Germinal center (tissue), 1 donor: ENCODE measurements at places on chromosomes 7 and 10.
A peak's percentile ranks its signal among the peaks of the same experiment; 100 is the strongest.

GRCh38 chr7:94054130-94054529, 50.0 kb upstream of the BET1 start:
- no peak for DNase-seq

- DNase-seq = no peak
Measured at GRCh38 chr7:157177333-157177982, 38.7 kb downstream of the UBE3C start.

GRCh38 chr7:77727936-77728701, 31.9 kb downstream of the RSBN1L start:
- no peak for DNase-seq

DNA sequence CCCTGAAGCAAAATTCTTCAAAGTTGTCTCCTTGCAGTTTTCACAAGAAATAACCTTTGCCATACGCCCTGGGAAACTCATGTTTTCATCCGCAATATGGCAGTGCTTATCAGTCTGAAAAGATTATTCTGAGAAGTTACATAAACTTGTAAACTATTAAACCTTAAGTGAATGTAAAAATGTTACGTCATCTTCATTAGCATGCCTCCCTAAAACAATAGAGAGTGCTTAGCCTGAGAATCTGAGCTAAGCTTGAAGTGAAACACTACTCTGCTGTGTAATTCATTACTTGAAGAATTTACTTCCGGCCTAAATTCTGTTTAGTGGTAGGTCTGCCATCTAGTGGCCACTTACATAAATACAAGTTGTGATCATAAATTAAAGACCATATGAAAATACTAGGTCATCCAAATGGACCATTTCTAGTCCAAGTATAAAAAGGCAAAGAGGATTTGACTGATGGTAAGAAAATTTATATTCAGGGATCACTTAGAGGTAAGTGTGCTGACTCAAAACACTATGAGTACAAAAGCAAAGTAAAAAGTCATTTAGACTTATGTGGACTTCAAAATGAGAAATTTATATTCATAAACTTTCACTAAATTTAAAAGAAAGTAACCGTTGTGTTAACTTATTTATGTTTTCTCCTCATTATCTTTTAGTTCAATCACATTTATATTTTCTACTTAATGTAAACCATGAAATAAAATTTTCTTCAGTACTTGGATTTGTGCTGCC, 745.1 kb upstream of the LRRTM3 start:
- peak; percentile 21 for DNase-seq

- no peak for DNase-seq
Measured at GRCh38 chr10:118960157-118961090, 69.1 kb upstream of the NANOS1 start.

DNA sequence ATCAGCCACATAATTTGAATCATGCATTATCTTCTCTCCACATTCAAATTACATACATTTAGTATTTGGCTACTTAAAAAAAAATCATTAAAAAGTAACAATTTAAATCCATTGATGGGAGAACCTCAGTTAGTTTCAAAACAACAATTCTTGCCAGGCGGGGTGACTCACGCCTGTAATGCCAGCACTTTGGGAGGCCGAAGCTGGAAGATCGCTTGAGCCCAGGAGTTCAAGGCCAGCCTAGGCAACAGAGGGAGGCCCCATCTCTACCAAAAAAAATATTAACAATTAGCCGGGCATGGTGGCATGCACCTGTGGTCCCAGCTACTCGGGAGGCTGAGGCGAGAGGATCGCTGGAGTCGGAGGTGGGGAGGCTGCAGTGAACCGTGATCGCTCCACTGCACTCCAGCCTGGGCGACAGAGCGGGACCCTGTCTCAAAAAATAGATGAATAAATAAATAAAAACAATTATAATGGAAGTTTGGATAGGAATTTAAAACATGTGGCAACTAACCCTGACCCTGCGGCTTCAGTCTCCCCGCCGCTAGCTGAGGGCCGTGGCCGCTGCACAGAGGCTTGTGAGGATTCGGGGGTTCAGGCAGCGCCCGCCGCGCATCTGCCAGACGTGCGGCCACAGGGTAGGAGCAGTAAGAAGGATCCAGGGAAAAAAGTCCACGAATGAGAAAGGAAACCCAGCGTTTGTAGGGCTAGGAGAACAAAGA, 1.1 kb upstream of the CSGALNACT2 start:
- DNase-seq = no peak

DNA sequence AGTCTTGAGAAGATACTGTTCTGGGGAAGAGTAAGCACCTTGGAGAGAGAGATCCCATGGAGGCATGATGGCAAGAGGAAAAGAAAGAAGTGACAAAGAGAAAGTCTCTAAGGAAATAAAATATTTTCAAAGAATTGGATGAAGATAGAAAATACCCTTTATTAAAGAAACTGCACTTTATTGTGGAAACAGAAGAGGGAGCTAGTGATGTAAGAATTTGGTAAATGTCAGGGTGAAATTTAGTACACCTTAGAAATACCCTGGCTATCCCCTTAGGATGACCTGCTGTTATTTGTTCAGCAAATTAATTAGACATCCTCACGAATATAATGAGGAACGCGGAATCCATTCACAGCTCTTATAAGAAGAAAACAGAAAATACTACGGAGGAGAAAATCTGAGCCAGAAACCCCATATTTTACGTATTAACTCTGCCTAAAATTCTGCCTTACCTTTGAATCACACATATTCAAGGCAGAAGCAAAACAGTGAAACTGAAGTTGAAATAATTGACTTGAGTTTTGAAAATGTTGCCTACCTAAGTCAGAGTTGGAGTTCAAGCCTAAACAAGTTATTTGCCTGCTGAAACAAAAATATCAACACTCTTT, 90.7 kb downstream of the TFPI2 start:
- DNase-seq = peak; percentile 7

- no peak for DNase-seq
Measured at GRCh38 chr7:31545549-31545948, 31.7 kb downstream of the ITPRID1 start.

- no peak for DNase-seq
Measured at GRCh38 chr10:1328981-1329614, 272.9 kb downstream of the WDR37 start.

DNA sequence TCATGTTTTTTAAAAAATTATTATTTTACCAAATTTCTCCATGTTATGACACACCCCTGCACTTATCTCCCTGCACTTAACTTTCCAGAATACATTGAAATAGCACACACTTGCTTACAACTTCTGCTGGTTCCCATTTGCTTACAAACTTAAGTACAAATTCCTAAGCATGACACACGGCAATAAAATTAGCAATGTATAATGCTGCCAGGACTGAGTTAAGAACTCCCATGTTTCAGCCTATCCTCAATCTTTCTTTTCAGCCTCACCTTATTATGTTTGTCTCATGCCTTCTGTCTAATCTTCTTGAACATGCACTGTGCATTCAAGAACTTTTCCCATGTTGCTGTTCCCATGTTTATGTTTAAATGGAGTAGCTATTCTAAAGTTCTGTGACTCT, 40.8 kb downstream of the PRPS1L1 start:
- DNase-seq = no peak

DNA sequence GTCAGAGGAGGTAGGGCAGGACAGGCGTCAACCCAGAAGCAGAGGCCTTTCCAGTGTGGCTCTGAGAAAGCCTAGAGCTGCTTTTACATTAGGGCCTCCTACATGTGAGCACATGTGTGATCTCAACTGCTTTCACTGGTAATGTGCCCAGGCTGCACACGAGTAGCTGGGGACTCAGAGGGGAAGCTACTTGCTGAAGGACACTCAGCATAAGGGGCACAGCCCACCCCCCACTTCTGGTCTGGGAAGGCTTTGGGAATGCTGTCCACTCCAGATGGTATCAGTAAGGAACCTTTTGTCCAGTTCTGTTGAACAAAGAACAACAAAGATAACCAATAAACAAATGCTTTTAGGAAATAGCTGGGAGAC, 18.9 kb downstream of the PRF1 start:
- DNase-seq = no peak

GRCh38 chr10:78441694-78442093, 408.0 kb downstream of the RPS24 start:
- no peak for DNase-seq

GRCh38 chr10:109343293-109343692, 580.0 kb downstream of the XPNPEP1 start:
- DNase-seq = no peak
